Activated naive CD8-positive, alpha-beta T cell treated with anti-CD3 and anti-CD28 coated beads, Interleukin-2, amount 50 U/mL, for 24 hours (primary cell): ENCODE measurements at places on chromosomes 3 and 15.

DNA sequence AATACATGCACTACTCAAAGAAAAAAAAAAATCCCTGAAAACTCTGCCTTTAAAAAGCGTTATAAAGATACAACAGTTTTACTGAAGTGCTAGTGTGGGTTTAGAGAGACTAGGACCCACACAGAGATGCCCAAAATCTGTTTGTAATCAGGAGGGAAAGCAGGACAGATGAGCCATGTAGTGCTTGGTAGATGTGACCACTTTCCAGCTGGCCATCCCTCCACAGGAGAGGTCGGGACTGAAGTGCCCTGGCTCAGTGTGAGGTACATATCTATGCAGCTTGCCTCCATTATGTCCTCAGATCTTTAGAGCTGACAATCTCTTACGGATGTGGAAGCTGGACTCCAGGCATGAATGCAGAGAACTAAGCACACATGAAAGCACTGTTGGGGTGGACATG lies 57.5 kb upstream of the NANOGP8 start:
- DNase-seq = no peak

GRCh38 chr3:61680617-61681016 lies 119.2 kb downstream of the PTPRG start:
- no peak for DNase-seq

DNA sequence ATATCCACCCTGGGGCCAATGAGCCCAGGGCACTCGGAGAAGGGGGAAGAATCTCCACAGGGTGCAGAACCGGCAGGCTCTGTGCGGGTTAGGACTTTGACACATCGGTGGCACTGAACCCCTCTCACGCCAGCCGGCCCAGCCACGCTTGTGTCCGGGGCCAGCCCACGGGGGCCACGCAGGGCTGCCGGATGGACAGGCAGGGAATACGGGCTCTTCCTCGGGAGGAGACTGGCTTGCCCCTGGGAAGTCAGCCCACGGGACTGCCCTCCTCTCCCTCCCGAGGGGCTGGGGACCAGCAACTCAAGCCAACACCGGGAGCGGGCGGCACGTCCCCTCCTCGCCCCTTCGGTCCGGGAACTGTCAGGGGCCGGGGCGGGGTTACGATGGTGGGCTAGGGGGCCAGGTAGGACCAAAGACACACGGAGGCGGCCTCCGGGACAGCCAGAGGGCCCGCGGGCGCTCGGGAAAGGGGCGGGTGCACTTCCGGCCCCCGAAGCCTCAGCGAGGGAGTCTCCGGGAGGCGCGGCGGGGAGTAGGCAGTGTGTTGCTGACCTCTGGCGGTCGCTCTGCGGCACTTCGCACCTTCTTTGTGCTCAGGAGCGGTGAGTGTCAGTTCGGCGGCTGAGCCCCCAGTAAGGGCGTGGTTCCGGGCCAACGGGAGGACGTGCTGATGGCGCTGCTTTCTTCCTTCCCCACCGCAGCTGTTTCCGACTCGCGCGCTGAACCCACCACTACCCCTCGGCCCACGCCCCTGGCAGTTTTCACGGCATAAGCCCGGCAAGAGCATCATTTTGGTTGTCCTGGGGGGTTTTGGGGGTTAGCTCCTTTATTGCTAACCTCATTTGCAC lies 5.1 kb upstream of the CYP8B1 start:
- DNase-seq = peak; percentile 87

DNA sequence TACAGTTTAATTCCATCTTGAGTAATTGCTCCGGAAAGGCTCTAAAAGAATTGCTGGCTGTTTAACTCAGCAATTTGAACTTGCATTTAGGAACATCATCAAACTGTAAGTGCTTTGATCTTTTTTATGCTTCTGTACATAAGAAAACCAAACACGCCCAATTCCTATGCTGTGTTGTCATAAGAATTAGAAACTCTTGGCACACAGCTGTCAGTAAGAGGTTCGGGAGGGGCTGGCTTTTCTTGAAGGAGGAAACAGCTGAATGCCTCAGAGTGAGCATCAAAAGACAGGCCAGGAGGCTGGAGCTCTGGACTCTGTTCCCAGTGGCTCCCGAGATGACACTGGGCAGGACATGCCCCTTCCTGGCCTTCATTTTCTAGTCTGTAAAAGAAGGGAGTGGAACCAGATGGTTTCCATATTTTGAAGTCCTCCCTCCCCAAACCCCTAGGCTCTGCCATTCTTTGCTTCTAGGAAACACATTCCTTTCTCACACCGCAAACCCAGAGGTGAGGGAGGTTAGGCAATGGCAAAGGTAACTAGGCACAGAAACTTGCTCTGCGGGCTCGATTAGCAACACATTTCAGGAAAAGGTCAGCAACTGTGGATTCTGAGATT lies 73.7 kb upstream of the DLG1 start:
- DNase-seq = no peak

- DNase-seq = no peak
These were observed 28.9 kb downstream of the HACD3 start for GRCh38 chr15:65558997-65559760.

DNA sequence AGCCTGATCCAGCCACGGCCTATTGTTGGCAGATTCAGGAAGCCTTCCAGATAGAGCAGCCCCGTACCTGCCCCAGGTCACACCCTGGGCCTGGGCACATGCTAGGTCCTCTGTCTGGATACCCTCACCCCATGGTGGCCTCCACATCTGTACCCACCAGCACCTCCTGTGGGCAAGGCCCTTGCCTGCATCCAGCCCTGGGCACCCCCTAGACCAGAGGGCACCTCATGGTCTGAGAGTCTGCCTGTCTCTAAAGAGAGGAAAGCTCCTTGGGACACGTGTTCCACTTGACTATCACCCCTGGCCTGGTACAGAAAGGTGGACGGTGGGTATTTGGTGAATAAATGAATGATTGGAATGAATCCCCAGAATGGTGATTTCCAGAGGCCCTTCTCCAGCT lies 8.9 kb upstream of the COMMD4 start:
- no peak for DNase-seq

DNA sequence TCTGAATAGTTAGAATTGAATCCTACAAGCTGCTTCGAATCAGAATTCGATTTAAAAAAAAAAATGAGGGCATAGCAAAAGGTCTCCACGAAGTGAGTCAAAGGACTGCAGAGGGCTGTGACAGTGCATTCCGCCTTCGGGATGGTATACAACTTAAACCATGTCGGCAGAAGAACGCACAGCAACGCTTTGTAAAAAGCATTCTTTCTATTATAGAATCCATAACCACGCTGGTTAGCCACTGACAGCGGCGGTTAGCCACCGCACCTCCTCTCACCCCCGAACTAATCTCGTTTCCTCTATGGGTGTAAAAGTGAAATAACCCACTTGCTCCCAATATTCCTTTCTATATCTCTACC lies 664 bp upstream of the PIK3CA start:
- DNase-seq = peak; percentile 71
